ENCODE measurements at places on chromosomes 11 and 22. TPM values are rescaled to one million over a fixed set of nuclear protein-coding genes. Genes with fewer than 3 reads are reported as not detected.
A peak's percentile ranks its signal among the peaks of the same experiment; 100 is the strongest.

DNA sequence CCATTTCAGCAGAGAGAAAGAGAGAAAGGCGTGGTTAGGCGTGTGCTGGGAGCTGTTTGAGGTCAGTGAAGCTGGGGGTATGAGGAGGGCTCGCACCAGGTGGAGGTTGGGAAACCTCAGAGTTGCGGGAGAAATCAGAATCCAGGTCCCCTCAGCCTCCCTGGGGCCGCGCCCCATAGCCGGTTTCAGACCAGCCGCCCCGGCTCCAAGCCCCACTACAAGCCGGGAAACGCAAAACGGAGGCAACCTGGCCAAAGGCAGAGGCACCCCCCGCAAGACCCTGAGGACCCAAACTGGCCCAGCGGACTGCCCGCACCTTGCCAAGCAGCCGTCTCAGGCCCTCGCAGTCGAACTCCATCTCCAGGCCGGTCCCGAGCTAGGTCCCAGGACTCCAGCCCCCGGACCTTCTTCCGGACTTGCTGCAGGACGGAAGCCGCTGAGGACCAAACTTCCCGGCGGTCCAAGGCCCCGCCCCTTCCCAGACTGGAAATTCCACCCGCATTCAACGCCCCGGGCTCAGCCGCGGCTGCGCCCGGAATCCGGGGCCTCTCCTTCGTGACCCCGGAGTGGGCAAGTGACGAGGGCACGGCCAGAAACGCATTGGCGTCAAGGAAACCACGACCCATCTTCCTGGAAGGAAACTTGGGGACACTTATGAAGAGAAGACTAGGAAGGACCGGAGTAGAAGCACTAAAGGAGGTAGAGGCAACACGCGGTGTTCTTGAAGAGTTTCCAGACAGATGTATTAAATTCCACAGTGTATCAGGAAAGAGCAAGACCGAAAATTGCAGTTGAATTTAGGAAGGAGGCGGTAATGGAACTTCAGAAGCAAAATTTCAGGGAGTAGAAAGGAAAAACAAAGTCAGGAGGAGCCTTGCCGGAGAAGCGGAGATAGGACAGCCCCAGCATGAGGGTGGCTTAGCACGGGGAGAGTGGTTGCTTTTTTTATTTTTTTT, at the start of gene UEVLD:
Gene UEVLD, minus strand, starts transcription at position 438 of the 956 bp plus-strand sequence. Its CDS starts 80 bp downstream, at position 358.
- H3K4me3 ChIP-seq: no peak within 1 kb of the TSS
- no peaks in the 10 kb centered on the region for H3K36me3 ChIP-seq
- no peak within 1 kb of the TSS for H3K27ac ChIP-seq
- no peaks in the 10 kb centered on the region for H3K27me3 ChIP-seq
- DNase-seq: peak; percentile 78
- peaks cover 10% of the 10 kb centered on the region for H3K4me1 ChIP-seq

GRCh38 chr11:18594999-18595749, 4.4 kb upstream of the MISFA start:
- no peak overlapping the region for H3K4me3 ChIP-seq
- H3K4me1 ChIP-seq: peaks cover 10% of the 10 kb centered on the region
- peaks cover 15% of the 10 kb centered on the region for H3K36me3 ChIP-seq
- DNase-seq: no peak
- no peaks in the 10 kb centered on the region for H3K27me3 ChIP-seq

TREH gene
- total RNA-seq: not detected

DNA sequence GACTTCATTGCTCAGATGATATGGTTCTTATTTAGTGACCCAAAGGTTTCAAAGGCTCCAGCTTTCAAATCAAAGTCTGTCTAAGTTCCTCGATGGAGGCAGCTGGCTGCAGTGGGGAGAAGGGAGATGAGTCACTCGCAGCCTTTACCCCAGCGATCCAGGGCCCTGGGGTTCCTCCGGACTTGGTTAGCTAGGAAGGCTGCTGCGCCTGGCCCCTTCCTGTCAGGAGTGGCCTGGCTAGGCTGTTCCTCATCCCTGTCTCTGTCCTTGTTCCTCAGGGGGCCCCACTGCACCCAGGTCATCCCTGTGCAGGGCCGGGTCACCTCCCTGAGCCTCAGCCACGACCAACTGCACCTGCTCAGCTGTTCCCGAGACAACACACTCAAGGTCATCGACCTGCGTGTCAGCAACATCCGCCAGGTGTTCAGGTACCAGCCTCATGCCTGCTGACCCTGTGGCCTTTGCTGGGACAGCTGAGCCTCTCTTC, 13.9 kb downstream of the ATG16L2 start:
- DNase-seq: no peak
- no peak overlapping the region for H3K4me3 ChIP-seq

- H3K27ac ChIP-seq: no peak overlapping the region
- H3K4me1 ChIP-seq: no peaks in the 10 kb centered on the region
Measured at GRCh38 chr11:61054927-61055562, 47.2 kb upstream of the CD5 start.

GRCh38 chr11:47986219-47986618, 5.9 kb downstream of the PTPRJ start:
- no peaks in the 10 kb centered on the region for H3K27me3 ChIP-seq
- no peak overlapping the region for H3K4me3 ChIP-seq
- peak overlapping the region; percentile 55 for H3K27ac ChIP-seq

DNA sequence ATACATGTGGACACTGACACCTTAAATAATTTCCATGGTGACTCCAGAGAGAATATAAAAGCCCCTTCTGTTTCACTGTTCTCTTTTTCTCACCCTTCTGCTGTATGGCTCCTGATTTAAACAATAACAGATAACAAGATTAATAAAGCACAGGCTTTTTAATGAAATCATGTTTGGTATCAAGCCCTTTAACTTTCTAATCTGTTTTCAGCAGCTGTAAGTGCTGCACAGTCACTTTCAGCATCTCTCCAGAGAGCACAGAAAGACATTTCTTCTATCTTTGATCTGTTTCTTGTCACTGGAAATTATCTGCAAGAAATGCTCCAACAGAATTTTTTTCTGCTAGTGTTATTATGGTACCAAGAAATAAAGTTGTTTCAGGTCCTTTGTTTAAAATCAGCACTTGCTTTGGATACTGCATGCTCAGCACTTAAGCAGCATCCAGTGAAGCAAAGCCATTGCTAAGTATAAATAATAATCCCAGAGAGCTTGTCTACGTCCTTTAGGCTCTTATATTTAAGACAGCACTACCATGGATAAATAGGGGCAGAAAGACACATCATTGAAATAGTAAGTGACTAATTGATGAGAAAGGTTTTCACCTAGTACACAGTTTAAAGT, 134.2 kb upstream of the CARD18 start:
- H3K36me3 ChIP-seq: peaks cover 3% of the 10 kb centered on the region
- H3K27me3 ChIP-seq: no peaks in the 10 kb centered on the region
- H3K27ac ChIP-seq: no peak overlapping the region
- peaks cover 4% of the 10 kb centered on the region for H3K4me1 ChIP-seq
- H3K4me3 ChIP-seq: no peak overlapping the region
- no peak for DNase-seq

DNA sequence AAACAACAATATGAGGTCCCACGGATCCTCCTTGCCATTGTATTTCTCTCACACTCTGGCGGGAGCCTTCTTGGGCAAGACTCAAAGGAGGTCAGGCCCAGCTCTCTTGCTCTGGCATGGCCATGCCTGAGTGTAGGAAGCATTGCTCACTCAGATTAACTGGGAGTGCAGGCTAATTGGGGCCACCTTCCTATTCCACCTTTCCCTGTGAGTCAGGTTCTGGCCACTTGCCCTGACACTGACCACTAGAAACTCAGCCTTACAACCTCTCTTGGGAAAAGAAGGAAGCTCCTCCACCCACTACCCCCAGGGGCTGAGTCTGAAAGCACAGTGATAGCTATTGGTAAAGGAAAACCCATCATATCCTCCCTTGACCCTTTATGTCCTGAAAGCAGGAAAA, 121.8 kb upstream of the NTM start:
- no peaks in the 10 kb centered on the region for H3K36me3 ChIP-seq
- H3K27me3 ChIP-seq: peaks cover 76% of the 10 kb centered on the region
- no peak for DNase-seq
- peaks cover 16% of the 10 kb centered on the region for H3K4me1 ChIP-seq
- H3K4me3 ChIP-seq: no peak overlapping the region
- H3K27ac ChIP-seq: no peak overlapping the region

DNA sequence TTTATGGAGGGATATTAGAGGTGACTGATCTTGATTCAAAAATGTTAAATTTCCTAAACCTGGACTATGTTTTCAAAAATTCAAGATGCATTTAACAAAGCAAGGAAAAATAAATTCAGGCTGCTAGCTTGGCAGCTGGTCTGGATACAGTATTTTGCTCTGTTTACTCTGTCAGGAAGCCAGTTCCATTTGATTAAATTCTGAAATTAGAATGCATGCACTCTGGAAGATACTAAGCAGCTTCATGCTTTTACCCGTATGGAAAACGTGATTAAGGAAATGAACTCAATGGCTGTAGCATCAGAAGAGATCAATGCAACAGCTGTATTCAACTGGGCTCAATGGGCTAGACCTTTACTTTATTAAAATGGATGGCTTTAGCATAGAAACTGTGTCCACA, 14.2 kb downstream of the C11orf71 start:
- H3K27ac ChIP-seq: no peak overlapping the region
- H3K4me1 ChIP-seq: no peaks in the 10 kb centered on the region
- no peaks in the 10 kb centered on the region for H3K27me3 ChIP-seq
- H3K4me3 ChIP-seq: no peak overlapping the region
- DNase-seq: no peak
- peaks cover 7% of the 10 kb centered on the region for H3K36me3 ChIP-seq

- H3K27me3 ChIP-seq: no peaks in the 10 kb centered on the region
- H3K27ac ChIP-seq: no peak overlapping the region
- peaks cover 10% of the 10 kb centered on the region for H3K4me1 ChIP-seq
- H3K36me3 ChIP-seq: no peaks in the 10 kb centered on the region
- no peak for DNase-seq
Measured at GRCh38 chr11:93526346-93526633, 16.9 kb downstream of the SMCO4 start.

GRCh38 chr11:23097891-23098290, 237.6 kb upstream of the CCDC179 start:
- H3K4me3 ChIP-seq: no peak overlapping the region
- peak overlapping the region; percentile 32 for H3K27ac ChIP-seq
- peaks cover 3% of the 10 kb centered on the region for H3K36me3 ChIP-seq
- H3K27me3 ChIP-seq: no peaks in the 10 kb centered on the region

Data from mesothelial cell of epicardium (in vitro differentiated cells).